NCI-H1092 (cell line): ENCODE measurements at places on chromosomes 11 and 22.

GRCh38 chr11:108882211-108882831, 217.5 kb downstream of the DDX10 start:
- no peak for DNase-seq

DNA sequence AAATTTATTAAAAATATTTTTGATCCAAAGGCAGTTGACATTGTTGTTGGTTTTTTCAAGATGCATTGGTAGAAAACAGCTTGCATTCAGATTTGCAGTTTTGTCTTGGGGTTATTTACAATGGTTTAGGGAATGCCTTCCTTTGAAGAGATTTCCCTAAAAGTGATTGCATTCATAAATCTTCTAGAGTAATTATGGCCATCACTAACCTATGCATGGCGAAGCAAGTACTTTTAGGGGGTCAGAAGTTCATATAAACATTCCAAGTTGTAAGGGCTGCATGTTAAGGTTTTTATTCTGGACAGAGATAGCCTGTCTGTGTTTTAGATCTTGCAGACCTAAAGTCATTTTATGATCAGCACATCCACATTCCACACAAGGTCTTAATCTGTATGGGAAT, 53.5 kb downstream of the PPFIBP2 start:
- no peak for DNase-seq

DNA sequence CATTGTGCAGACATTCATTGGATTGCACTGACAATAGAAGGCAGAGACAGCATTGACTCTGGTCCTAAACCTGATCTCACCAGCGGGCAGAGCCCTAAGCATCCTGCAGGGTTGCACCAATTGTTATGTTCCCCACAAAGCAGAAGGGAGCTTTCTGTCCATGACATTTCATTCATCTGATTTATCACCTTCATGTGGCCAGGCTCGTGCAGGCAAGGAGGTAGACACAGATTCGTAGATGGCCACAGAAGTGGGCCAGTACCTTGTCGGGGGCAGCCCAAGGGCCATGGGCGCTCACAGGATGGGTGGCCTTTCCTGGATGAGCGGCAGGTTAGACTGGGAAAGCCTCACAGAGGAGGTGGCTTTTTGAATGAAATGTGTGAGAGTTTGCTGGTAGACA, 2.9 kb downstream of the TSKU start:
- DNase-seq, result no peak

DNA sequence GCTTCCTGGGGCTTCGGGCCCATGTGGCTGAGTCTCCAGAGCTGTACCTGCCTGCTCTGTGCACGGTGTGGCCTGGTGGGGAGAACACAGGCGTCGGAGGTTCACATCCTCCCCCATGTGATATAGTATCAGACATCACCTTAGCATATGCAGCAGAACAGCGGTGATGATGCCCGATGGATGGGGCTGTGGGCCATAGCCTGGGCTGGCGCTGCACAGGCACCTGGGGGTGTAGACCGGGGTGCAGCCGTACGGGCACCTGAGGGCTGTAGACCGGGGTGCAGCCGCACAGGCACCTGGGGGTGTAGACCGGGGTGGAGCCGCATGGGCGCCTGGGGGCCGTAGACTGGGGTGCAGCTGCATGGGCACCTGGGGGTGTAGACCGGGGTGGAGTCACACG, 29.2 kb downstream of the NADSYN1 start:
- no peak for DNase-seq

GRCh38 chr11:102476812-102477211, 24.2 kb upstream of the TMEM123 start:
- no peak for DNase-seq

GRCh38 chr22:31631436-31631835, 30.6 kb downstream of the PISD start:
- DNase-seq, result no peak

- no peak for DNase-seq
Observed at GRCh38 chr22:41290262-41291221, 4.6 kb upstream of the RANGAP1 start.

- no peak for DNase-seq
Observed at GRCh38 chr22:24407278-24407665, 20.1 kb upstream of the ADORA2A start.

- DNase-seq, result no peak
Observed at GRCh38 chr11:129277198-129277843, 85.2 kb upstream of the ARHGAP32 start.

DNA sequence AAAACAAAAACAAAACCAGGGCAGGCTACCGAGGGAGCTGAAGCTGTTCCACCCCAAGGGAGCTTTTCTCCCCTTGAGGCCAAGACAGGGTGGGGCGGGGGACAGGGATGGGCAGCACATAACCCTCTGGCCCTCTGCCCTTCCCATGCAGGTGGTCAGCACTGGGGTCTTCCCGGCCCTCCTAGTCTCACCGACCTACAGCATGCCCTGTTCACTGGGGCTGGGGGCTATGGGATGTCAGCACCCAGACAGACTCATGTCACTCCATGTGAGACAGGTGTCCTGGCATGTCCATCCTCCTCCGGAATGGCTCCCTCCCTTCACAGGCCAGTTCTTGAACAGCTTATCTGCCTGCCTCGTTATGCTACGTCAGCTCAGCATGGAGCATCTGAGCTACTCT, 51.7 kb downstream of the DSCAML1 start:
- no peak for DNase-seq

DNA sequence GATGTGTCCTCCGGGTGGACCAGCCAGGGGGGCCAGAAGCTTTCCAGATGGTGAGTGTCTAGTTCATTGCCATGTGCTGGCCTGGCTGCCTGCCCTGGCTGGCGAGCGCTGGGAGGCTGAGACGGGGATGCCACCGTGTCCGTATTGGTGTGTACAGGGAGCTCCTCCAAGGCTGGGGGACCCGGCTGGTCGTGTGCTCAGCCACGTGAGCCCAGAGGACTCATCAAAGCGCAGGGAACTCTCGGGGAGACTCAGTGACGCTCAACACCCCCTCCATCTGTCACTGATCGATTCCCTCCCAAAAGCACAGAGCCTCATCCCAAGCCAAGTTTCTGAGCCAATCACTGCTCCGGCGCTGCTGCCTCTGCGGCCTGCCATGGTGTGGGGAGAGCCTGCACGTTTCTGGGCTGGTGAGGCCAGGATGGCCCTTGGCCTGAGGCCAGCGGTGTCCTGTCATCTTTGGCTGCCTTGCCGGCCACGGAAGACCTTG, 423.7 kb downstream of the SHANK2 start:
- DNase-seq, result peak; percentile 14

- no peak for DNase-seq
Observed at GRCh38 chr22:24066865-24067264, 55.8 kb downstream of the CABIN1 start.

DNA sequence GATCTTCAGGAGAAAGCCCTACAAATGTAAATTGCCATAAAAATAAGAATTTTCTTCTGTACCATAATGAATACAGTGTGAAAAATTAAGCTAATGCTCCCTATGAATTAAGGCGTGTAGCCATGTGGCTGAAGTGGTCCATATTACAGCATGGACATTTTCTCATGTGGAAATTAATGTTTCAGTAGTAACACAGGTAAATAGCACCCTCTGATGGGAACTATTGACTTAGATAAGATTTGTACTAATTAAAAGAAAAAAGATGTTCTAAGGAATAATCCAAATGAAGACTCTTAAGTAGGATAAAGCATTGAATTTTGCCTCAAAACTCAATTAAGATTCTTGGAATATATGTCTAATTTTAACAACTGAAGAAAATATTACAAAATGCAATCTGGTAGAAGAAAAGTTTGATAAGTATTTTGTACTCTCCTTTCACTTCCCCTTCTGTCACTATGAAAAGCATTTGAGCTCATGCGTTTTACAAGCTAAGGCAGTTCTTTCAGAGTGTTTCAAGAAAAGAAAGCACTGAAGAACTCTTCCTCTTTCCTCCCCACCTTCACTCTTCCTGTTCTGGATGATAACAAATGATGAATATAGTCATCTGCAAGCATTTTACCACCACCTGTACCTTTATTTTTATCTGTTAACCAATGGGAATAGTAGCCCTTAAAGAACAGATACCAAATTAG, 9.9 kb upstream of the OR8D2 start:
- no peak for DNase-seq

- DNase-seq, result no peak
Observed at GRCh38 chr11:106875013-106875412, 143.3 kb downstream of the GUCY1A2 start.

GRCh38 chr11:33452836-33453624, 195.8 kb downstream of the HIPK3 start:
- no peak for DNase-seq

DNA sequence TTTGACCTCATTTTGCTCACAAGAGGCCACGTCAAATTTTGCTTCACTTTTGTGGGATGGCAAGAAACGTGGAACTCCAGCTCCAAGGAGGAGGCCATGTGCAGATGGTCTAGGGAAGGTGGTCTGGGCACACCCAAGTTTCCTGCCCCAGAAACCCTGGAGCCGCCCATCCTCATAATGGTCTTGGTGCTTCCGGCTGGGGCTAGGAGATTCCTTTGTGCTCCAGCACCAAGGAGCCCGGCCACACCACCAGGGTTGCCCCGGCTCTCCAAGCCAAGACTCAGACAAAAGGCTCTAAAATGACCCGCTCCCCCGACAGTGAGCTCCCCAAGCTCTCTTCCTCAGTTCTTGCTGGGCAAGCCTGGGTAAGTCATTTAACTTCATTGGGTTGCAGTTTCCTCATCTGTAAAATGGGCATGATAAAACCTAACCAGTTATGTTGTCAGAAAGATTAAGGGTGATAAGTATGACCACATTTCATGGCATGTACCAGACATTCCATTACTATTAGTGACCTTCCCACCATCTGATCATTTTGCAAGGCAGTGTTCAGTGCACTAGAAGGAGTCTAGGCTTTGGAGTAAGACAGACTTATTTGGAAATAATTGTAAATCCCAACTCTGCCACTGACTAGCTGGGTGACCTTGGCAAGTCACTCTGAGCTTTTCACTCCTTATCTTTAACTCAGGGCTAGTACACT, 23.3 kb downstream of the DKK3 start:
- no peak for DNase-seq

- DNase-seq, result peak; percentile 15
Observed at GRCh38 chr22:32473388-32473952, 1.1 kb upstream of the FBXO7 start.

DNA sequence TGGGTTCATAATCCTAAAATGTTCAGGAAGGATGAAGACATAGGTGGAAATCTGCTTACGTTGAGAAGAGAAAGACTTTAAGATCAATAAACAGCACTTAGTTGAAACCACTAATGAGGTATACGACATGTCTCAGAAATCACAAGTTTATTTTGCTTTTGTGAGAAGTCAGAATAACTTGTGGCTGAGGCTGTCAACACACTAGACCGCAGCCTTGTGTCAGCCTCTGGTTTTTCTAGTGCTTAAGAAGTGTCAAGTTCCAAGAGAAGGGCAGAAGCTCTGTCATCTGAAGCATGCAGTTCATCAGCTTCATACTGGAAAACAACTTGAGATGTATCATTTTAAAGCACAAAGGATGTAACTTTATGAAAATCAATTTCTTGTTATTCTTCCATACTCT, 420.9 kb downstream of the METTL15 start:
- DNase-seq, result no peak

DNA sequence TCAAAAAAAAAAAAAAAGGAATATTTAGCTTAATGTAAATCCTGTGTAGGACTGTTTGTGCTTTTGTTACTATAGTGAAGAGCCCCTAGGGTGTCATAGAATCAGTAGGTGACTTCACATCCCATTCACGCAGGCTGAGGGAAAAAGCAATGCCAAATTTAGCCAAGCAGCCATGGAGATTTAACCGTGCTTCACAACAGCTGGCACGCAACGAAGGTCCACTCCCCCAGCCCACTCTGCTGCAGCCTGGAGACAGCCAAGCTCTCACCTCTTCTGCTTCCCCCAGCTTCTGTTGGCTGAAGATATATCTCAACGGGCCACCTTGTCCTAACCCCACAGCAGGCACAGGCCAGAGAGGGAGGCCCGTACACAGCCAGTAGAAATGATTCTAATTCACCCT, 78.8 kb upstream of the BID start:
- no peak for DNase-seq

- no peak for DNase-seq
Observed at GRCh38 chr11:72535194-72535547, 100.8 kb upstream of the CLPB start.

DNA sequence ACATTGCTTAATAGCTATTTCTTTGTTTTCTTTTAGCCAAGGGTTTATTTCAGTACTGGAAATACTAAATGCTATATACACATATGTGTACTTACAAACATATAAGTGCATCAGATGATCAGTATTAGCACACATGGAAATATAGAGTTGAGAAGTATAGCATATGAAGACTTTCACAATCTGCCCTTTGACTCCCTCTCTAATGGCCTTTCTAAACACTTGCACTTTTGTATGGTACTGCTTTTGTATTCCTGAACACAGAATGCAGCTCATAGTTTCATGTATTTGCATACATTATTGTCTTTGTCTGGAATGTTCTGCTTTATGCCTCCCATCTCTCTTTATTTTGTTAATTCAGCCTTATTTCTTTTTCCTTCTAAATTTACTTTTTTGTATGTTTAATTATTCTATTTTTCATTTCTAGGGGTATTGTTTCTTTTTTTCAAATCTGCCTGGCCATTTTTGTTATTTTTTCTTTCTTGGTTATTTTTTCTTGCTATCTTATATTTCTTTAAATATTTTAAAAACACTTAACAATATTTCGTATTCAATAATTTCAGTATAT, 28.8 kb downstream of the ACER3 start:
- DNase-seq, result no peak

DNA sequence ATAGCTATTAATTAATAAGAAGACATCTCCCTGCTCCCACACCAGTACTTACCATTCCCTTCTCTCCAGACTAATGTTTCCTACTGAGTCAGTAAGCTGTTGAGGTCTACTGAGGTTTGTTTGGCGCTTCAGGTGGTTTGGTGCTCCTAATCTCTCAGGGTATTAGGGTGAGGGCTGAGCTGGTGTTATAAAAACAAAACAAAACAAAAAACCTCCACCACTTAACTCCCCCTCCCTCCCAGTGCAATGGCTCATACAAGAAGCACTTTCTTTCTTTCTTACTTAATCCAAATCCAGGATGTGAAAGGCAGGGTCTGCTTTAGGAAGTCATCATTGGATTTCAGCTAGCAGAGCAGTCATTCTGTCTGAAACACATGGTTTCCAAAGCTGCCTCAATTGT, 15.3 kb downstream of the CSTPP1 start:
- no peak for DNase-seq

GRCh38 chr11:110463153-110463552, 33.4 kb downstream of the FDX1 start:
- DNase-seq, result peak; percentile 37

DNA sequence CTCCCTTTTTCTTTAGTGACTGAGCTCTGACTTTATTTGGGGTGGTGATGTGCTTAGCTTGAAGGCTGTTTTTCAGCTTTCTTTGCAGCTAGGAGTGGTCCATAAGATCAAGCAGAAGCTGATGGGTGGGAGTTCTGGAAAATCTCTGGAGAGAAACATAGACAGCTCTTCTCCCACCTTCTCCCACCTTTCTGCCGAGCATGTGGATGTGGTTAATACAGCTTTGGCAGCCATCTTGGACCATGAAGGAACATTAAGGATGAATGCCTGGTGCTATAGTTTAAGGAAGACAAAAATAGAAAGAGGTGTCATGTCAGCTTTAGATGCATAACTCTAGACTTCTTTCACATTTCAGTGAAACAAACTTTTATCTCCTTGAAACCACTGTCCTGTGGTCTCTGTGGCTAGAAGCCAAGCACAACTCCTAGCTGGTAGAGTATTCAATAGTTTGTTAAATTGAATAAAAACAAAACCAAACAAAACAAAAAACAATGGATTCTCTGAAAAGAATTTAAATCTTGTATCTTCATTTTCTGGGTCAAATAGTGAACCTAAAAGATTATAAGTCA, 203.6 kb upstream of the SESN3 start:
- no peak for DNase-seq

GRCh38 chr11:38448284-38448683, 1850.2 kb upstream of the RAG2 start:
- DNase-seq, result no peak

- no peak for DNase-seq
Observed at GRCh38 chr11:123187248-123187647, 7.8 kb downstream of the CLMP start.
